ENCODE measurements at places on chromosomes 11 and 22.

DNA sequence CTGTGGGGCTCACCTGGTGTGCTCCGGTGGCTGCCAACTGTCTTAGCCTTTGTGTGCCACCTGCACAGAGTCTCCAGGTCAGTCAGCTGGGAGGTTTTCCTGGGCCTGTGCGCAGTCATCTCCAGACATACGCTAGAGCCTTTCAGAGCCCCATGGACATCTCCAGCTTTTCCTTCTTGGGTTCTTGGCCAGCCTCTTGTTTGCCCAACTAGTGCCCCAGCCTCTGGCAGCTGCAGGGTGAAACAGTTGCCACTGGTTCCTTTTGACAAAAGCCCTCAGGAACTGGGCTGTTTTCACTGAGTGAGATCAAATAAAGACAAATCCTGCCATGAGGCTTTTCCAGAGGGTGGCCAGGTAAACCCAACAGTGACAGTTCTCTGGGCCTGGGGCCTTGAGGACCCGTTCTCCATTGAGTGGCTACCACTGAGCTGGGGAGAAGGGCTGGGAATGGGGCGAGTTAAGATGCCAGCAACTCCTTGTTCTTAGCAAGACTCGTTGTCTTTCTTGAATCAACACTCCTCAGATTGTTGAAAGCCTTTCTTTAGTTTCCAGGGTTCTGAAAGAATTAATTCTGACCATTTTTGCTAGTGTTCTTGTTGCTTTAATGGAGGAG, 16.7 kb upstream of the RANBP1 start:
- no peak for DNase-seq

DNA sequence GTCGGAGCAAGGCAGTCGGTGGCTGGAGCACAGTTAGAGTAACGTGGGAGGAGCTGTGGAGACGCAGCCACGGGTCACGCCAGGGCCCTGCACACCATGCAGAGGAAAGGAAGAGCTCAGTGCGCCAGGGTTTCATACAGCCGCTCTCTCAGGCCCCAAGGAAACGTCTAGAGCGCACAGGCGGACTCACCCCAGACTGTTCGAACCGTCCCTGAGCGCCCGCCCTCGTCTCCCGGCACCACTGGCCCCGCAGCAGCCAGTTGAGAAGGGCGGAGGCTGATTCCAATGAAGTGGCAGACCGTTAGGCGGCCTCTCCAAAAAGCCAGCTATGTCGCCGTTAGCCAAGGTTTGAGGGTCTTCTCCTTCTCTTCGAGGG, 483 bp upstream of the HYLS1 start:
- DNase-seq = no peak

GRCh38 chr11:61540528-61540927, 32.0 kb downstream of the LRRC10B start:
- no peak for DNase-seq

- DNase-seq = no peak
Measured at GRCh38 chr11:26086028-26086427, 245.9 kb upstream of the ANO3 start.

DNA sequence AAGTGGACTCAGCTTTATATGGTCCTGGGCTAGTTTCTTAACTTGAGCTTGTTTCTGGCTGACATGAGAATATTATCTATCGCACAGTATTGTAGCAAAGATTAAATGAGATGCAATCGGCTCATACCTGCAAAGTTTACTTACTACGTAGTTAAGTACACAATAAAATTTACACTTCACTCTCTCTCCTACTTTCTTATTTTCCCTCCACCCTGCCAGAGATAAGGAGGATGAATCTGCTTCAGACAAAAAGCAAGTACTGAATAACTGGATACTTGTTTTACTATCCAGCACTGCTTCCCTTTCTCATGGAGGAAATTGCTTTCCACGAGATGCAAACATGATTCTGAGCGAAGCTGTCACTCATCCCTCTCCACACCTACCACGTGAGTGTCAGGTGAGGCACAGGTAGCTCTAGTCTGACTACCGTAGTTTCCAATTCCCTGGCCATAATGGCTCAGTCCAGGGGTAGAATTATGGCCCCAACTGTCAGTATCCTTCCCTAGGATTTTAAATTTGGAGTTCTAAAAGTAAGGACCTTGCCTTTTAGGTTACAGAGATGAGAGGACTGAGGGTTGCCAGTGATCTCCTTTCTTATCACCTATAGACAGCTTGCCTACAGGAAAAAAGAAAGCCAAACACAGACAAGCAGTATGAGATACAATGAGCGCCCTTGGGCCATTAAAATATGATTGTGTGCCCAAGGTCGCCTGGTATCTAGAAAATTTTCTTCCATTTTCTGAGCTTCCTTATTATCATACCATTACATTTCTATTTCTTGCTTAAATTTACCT, 39.8 kb downstream of the GAB2 start:
- no peak for DNase-seq

DNA sequence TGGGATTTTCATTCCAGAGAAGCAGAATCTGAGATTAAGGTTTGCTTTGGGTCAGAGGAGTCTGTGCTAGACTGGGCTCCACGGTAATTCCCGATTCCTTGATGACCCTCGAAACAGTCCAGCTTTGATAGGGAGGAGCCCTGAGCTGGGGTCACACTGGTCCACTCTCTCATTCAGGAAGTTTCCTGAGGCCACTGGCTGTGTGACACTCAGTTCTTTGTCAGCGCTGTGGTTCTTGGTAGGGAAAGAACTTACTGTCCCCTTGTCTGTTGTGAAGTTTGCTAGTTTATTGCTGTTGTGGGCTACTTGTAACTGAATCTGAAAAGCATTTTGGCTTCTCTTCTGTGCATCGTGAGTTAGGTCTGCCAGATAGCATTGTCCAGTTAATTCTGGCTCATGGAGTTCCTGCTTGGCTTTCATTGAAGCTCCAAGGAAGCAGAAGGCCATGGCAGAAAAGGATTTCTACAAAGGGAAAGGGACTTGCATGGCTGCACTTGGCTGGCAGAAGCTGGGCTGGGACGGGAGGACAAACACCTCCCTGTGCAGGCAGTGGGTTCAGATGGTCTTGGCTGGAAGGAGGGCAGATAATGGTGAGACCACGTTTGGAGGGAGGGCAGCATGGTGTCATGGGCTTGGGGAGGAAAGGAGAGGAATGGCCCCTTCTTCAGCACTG, 23.3 kb downstream of the BCR start:
- no peak for DNase-seq

DNA sequence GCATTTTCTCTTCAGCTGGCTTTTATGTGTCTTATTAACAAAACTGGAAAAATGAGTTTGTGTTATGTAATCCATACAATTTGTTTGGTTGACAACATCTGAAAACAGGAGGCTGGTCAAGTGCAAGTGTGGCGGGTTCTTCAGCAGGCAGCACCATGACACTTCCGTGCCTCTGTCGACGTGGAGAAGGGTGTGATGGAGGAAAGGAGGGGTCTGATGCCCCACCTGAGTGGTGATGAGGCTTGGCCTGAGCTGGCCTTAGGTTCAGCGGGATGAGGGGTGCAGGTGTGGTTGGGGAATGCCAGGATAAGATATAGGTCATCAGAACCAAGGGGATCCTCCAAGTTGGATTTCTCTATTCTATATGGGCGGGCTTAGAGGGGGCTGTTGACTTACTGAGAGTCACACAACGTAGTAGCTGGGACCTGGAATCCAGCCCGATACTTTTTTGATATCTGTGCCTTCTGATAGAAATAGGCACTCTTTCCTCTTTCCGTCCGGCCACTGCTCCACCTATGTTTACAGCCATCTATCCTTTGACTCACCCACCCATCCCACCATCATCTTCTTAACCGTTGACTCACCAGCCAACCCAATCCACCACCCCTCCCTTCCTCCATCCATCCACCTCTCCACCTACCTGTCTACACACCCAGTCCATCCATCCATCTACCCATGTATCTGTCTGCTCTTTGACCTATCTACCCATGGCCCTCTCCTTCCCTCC, 29.0 kb downstream of the SHANK3 start:
- DNase-seq = no peak

DNA sequence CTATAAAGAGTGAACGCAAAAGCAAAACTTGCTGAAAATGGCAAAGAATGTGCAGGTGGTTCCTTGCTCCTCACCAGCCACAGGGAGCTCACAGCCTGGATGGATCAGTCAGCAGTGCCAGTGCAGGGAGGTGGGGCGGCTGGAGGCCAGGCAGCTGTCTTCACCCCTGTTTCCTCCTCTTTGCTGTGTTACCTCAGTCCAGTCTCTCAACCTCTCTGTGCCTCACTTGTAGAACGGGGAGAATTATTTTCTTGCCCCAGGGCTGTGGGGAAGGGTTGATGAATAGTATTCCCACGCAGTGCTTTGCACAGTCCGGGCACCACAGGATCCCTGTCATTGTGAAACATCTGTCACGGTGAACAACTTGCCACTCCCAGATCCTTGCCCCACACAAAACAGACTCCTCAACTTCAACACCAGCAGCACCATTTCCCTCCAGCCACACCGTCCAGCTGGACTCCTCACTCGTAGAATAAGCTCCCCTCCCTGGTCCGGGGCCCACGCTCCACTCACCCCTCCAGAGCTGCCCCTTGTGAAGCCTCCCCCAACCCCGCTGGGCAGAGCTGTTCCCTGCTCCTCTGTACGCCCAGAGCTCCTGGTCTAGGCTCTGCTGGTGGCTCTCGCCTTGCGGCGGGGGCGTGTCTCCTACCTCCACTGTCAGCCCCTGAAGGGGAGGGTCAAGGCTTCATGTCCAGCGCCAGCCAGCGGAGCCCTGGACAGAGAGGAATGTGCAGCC, 27.7 kb downstream of the MPPED1 start:
- no peak for DNase-seq

DNA sequence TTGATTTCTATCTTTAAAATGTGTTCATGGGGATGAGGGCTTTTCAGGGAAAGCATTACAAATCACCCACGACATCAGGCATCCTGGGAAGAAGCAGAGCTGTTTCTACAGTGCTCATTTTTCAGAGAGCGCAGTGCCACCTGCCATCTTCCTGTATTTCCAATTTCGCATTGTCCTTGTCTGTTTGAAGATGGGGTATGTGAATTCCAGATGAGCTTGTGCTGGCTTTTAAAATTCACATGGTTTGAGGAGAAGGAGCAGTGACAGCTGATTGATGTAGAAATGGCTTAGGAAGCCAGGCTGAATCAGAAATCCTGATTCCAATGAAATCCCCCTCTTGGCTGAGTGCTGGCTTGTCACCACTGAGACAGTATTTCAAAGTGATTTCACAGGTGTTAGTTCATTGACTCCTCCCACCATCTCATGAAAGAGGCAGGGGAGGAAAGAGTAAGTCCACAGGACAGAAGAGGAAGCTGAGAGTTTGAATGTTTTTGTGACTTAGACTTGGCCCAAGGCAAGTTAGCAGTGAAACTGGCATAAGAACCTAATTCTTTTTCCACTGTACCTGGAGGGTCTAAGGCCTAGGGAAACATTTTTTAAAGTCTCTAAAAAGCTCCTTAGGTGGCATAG, 344.6 kb upstream of the C11orf87 start:
- no peak for DNase-seq

DNA sequence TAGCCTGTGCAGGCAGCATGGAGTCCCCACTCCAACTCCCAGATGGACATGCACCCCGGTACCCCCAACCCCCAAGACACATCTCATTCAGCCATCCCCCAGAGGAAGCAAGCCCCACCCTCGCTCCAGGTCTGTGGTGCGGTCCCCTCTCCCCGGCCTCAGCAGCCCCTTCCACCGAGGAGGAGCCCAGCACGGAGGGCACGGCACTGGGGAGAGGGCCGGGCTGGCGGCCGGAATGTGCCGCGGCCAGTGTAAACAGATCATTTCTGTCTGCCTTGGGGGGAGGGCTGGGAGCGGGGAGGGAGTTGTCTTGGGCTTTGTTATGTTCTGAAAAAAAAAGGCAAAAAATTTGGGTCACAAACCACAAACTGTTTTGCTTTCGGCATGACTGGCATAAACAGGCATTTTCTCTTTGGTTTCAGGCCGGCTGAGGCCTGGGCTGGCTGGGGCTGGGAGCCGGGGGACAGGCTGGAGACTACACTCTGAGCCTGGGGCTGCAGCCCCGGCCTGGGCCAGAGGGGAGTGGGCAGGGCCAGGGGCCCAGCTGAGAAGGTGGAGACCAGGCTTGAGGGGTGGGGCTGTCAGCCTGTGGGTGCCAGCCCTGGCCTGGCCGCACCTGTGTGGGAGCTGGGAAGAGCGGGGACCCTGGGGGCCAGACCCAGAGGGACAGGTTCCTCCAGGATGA, 16.8 kb downstream of the IGF2 start:
- DNase-seq = no peak

- DNase-seq = no peak
Measured at GRCh38 chr11:128040603-128041002, 546.8 kb downstream of the ETS1 start.

- DNase-seq = no peak
Measured at GRCh38 chr11:16981651-16982194, 32.5 kb downstream of the PLEKHA7 start.

GRCh38 chr11:74838188-74838587, 89.5 kb downstream of the RNF169 start:
- no peak for DNase-seq

- DNase-seq = no peak
Measured at GRCh38 chr22:18996376-18996900, 60.3 kb upstream of the PRODH start.

DNA sequence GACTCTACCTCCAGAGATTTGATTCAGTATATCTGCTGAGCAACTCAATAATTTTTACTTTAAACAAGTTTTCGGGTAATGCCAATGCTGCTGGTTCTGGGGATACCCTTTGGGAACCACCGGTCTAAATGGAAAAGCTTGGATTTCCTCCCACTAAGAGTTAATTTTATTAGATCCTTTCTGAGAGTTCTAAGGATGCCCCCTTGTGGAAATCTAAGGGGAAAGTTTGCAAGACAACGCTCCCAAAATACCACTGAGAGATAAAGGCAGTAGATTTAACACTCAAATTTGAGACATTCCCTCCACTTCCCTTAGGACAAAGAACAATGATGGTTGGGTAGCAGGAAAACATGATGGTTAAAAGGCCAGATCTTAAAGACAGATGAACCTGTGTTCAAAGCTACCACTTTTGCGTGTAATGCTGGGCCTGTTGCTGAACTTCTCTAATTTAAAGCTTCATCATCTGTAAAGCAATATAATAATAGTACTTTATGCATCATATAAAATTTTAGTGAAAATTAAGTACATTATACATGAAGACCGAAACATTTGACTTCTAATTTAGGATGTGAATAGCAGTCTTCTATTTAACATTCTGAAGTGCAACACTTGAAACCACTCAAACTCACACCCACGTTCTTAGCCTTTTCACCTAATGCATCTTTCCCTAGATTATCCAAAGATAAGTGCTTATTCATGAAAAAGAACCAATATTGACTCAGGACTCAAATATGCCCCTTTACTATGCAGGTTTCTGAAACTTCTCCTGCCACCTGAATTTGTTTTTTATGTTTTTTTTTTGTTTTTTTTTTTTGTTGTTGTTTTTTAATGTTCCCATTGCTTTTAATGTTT, 110.1 kb upstream of the LUZP2 start:
- DNase-seq = no peak
